WERI-Rb-1 (cell line): ENCODE measurements at places on chromosomes 13 and 19.

- peak; percentile 41 for DNase-seq
Measured at GRCh38 chr13:103405297-103405696, 339.1 kb upstream of the SLC10A2 start.

DNA sequence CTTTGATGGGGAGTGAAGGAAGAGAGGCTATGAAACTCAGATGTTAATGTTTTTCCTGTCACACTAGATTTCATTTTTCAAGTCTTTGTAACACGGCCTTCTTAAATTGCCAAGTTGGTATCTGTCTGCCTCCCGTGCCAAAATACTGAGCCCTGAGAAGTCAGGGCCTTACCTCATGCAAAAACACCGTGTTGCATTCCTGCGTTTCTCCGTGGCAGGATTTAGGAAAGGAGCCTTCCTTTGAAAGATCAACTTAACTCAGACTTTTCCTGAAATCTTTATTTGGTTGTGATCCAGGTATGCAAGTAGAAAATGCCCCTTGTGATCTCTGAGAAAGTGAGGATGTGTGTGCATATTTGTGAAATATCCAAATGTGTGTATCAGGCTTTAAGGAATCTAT, 1291.0 kb upstream of the SLC10A2 start:
- DNase-seq: no peak

- DNase-seq: no peak
Measured at GRCh38 chr19:13932149-13932637, 6.0 kb downstream of the PODNL1 start.

GRCh38 chr19:37920591-37921450, 13.8 kb downstream of the SIPA1L3 start:
- DNase-seq: no peak

- peak; percentile 68 for DNase-seq
Measured at GRCh38 chr19:39212375-39212742, 8.3 kb upstream of the SYCN start.

- no peak for DNase-seq
Measured at GRCh38 chr13:79126706-79127105, 279.3 kb downstream of the RBM26 start.

DNA sequence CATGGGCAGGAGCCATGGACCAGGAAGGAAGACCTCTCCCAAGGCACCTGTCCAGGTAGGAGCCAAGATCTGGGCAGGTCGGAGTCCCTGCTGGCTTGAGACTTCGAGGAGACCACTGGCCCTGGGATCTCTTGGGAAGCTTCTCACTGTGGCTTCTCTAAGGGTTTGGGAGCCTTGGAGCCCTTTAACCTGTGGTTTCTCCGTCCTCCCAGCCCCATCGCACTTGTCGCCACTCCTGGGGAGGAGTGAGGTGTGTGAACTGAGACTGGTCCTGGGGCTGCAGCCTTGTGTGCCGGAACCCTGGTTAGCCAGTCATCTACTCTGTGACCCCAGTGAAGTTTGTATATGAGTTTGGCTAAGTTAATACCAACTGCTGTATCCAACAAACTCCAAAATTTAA, 8.2 kb downstream of the ZNF805 start:
- DNase-seq: no peak

DNA sequence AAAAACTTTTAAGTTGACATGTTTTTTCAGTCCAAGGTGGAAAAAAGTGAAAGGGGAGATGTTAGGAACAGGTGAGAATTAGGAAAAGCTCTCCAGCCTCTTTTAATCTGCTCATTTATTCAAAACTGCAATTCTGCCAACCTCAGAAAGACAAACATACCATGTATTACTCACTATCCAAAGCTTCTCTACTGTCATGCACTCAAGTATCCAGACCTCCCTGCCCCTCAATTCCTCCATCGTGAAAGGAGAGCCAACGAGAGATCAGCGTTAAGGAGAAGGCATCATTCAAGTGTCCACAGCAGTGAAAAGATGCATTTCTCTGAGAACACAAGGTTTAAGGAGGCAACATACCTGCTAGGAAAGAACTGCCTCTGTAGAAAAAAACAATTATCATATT, 24.5 kb downstream of the DIAPH3 start:
- no peak for DNase-seq

- DNase-seq: no peak
Measured at GRCh38 chr19:10430505-10431253, 10.3 kb downstream of the PDE4A start.

- no peak for DNase-seq
Measured at GRCh38 chr13:38090913-38091312, 221.3 kb upstream of the TRPC4 start.

GRCh38 chr13:66071608-66072007, 1158.5 kb downstream of the PCDH9 start:
- DNase-seq: no peak

DNA sequence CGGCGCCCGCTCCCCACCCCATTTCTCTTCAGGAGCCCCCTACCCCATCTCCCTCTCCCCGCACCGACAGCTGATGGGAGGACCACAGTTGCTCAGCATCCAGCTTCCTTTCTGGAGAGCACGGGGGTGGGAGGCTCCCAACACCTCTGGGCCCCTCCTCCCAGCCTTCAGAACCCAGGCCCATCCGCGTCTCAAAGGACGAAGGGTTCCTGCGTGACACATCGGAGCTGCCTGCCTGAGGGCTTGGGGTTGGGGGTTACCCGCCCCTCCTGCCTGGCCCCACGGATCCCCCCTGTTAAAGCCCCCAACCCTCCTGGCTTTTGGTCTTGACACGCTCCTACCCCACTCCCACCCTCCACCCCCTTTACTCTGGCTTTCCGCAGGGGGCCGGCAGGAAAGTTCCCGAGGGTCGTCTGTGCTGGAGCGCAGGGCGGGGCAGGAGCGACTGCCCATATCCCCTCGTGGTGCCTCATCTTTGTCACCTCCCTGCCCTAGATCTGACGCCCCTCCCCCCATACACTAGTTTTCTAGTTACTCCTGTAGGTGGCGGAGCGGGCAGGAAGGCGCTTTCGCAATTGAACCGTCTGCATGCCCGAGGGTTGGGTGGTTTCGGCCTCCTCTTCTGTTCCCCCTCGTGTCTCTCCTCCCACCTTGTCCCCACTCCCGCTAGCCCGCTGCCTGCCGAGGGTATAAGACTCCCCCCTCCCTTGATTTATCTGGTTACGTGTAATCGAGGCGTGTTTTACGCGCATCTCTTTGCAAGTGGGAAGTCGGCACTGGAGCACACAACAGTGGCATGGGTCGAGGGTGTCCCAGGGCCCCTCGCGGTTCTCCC, 924 bp downstream of the TRAPPC5 start:
- peak; percentile 92 for DNase-seq

GRCh38 chr13:81874681-81875661, 1534.0 kb upstream of the SPRY2 start:
- no peak for DNase-seq

GRCh38 chr13:43089912-43090498, 66.6 kb downstream of the DNAJC15 start:
- DNase-seq: no peak

DNA sequence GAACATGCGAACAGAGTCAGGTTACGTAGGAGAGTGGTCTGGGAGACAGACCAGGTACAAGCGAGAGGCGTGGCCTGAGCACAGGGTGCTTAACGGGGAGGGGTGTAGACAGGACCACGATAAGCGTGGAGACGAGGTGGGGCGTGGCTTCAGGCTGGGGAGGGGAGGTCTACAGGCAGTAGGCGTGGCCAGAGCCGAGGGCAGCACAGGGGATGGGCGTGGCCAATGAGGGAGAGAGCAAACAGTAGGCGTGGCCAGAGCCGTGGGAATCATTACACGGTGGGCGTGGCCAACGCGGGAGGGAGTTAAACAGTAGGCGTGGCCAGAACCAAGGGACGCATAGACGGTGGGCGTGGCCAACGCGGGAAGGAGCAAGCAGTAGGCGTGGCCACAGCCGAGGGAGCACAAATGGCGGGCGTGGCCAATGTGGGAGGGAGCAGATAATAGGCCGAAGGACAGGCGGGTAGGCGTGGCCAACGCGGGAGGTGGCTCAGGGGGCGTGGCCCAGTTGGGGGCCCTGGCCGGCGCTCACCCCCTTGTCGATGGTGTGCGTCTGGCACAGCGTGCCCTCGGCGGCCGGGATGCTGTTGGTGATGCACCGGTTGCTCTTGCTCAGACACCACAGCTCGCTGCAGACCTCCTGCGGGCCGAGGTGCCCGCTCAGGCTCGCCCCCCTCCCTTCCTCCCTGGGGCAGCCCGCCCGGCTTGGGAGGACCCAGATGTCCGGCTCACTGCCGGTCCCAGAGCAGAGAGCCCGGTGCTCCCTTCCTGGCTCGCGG, 15.2 kb upstream of the MYO1F start:
- peak; percentile 96 for DNase-seq

- no peak for DNase-seq
Measured at GRCh38 chr13:46598140-46598819, 45.3 kb downstream of the LRCH1 start.

DNA sequence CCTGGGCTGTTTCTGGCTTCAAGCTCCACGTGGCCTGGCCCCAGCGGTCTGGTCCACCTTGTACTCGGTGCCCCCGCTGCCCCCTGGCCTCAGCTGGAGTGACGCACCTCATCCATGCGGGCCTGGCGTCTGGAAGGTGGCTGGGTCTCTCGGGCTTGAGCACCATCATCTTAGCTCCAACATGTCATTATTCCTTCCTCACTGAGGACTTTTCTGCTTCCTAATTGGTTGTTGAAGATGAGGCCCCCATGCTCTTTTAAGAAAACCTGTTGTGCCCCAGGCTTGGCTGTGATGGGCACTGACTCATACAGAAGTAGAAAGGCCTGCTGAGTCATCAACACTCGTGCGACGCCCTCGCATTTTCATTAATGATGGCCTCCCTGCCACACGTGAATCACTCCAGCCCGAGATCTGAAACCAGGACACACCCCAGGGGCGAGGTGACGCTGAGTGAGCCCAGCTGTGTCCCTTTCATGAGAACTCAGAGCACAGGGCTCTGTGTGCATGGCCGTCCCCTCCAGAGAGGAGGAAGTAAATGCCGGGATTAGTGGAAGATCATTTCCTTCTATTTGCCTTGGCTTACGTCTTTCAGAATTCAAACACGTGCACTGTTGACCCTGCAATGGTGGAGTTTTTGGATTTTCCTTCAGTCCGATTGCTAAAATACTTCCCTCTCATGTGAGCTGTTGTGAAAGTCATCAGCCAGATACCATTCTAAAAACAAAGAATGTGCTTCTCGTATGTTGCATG, 14.0 kb upstream of the GJA3 start:
- DNase-seq: no peak

DNA sequence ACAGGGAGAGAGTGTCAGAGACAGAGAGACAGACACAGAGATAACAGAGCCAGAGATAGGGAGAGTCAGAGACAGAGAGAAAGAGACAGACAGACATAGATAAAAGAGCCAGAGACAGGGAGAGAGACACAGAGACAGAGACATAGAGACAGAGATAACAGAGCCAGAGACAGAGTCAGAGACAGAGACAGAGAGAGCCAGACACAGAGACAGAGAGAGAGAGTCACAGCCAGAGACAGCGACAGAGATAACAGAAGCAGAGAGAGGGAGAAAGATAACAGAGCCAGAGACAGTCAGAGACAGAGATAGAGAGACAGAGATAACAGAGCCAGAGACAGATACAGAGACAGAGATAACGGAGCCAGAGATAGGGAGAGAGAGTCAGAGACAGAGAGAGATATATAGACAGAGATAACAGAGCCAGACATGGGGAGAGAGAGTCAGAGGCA, 865 bp upstream of the TNFSF9 start:
- DNase-seq: no peak

- DNase-seq: peak; percentile 81
Measured at GRCh38 chr19:45403781-45404556, 900 bp downstream of the PPP1R13L start.

DNA sequence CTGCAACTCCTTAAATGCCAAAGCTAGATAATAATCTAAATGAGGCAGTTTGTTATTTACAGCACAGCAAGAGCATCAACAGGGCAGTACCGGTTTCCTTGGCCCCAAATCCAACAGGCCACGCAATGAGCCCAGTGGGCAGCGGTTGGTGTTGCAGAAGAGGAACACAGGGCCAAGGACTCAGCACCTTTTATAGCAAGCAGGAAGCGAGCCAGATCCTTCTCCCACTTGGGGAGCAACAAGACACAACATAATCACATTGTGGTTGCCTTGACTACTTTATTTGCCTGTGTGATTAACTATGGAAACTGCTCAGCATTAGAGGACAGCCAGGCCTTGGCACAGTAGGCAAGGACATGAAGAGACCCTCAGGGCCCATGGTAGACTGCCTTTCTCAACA, 67.1 kb upstream of the HTR2A start:
- no peak for DNase-seq

DNA sequence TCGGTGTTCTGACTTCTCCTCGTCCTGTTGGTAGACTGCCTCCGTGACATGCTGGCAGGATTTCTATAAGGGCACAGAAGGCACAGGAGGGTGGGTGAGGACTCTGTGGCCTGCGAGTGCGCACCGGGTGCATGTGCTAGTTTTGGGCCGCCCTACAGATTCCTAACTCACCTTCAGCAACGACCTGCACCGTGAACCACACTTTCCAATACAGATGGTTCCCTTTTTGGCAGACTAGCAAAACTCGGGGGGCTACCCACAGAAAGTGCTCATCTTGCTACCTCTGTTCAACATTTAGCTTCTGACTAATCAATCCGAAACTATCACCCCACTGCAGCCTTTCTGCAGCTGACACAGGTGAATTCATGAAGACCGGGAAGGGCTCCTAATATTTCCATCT, 14.1 kb upstream of the AMER2 start:
- DNase-seq: no peak

- no peak for DNase-seq
Measured at GRCh38 chr19:8575467-8575997, 1.7 kb downstream of the MYO1F start.

- no peak for DNase-seq
Measured at GRCh38 chr19:49475191-49475917, 1.3 kb downstream of the FLT3LG start.

DNA sequence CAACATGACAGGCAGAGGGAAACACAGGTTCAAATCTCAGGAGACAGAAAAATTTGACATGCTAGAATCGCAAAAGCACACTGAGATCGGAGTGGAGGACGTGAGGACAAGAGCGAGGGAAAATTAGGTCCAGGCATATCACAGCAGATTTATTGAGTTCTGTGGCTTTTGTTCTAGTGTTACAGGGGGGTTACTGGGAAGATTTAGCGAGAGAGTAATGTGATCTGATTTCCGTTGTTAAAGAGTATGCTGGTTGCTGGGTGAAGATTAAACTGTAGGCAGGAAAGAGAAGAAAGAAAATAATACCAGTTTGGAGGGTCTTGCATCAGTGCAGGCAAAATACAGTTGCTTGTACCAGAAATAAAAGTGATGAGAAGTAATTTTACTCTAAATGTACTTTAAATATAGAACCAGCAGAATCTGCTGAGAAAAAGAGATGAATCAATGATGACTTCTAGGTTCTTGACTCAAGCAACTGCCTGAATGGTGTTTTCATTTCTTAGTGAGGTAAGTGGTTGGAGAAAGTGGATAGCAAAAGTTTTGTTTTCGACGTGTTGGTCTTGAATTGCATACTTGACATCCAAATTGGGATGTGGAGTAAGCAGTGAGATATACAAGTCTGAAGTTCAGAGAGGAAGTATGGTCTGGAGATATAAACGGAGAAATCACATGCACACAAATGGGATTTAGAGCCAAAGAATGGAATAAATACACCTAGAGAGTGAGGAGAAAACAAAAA, 35.7 kb downstream of the UFM1 start:
- DNase-seq: no peak
